ENCODE measurements at places on chromosomes 7 and 10.

DNA sequence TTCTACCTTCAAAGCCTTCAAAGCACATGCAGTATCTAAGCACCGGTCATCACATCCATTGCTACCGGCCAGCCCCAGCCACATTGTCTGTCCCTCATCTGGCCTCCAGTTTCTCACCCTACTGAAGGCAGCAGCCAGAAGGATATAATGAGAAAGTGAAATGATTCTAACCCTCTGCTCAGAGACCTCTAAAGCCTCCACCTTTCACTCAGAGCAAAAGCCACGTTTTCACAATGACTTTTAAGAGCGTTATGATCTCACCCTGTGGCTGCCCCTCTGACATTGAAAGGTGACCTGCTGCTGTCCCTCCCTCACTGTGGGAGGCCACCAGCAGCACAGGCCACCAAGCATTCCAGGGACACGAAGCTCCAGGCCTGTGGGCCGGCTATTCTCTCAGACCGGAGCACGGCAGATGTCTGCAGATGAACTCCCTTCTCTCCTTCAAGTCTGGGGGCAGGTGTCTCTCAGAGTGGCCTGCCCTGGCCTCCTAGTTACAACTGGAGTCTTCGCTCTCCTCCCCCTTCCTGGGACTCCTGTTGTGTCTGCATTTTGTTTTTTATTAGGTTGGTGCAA is 94.9 kb upstream of the EEPD1 start:
- no peak for DNase-seq

DNA sequence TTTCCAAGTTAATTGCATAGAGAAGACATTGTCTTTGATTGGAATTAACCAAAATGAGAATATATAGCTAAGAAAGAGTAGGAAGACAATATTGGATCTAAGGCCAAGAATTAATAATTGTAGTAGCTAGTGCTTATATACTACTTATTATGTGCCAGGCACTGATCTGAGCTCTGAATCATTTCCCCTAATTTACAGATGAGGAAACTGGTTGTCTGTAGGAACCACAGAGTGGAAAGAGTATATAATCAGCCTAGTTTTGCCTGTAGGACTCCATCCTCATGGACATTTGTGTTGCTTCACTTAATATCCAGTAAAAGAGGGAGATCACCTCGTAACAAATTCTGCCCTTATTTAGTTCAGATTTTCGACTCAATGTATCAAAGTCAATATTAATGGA is 127.9 kb downstream of the ARID5B start:
- no peak for DNase-seq

DNA sequence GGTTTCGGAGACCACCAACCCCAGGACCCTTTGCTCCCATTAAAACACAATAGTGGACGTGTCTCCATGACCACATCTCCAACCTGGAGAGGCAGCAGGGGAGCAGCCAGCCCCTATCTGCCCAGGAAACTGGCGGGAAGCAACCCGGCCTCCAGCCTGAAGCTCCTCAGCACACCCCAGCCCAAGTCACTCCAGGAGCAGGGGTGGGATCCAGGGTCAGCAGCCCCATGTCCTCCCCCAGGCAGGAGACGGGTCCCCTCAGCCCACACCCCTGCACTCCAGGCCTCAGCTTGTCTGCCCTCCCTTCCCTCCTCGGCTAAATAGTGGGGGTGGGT is 601 bp downstream of the ADAM8 start:
- DNase-seq: no peak

GRCh38 chr7:19051767-19052375 is 65.6 kb downstream of the TWIST1 start:
- peak; percentile 61 for DNase-seq

DNA sequence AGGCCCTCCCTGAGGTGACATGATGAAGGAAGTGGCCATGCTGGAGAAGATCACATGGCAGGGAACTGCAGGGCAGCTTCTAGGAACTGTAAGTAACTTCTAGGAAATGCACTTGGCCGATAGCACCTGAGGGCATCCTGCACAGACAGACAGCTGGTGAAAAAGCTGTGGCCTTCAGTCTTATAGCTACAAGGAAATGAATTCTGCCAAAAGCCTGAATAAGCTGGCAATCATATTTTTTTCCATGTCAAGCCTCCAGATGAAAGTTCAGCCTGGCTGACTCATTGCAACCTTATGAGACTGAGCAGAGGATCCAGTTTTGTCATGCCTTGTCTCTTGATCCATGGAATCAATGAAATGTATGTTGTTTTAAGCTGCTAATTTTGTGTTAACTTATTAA is 91.1 kb upstream of the CACNA2D1 start:
- DNase-seq: no peak

DNA sequence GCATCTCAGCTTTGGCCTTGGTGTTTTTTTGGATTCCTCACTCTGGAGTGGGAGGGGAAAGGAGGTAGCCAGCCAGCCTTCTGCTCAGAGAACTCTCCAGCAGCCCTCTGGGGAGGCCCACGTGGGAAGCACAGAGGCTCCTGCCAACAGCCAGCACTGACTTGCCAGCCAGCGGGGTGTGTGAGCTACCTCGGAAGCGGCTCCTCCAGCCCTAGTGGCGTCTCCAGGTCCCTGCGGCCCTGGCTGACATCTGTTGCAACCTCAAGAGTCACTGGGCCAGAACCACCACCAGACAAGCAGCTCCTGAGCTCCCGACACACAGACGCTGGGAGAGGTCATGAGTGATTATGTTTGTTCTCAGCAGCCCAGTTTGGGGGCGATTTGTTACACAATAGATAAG is 180.2 kb upstream of the FZD8 start:
- no peak for DNase-seq

GRCh38 chr10:114996542-114996941 is 58.5 kb downstream of the TRUB1 start:
- DNase-seq: no peak

GRCh38 chr10:100468978-100469377 is 6.2 kb downstream of the WNT8B start:
- DNase-seq: no peak

DNA sequence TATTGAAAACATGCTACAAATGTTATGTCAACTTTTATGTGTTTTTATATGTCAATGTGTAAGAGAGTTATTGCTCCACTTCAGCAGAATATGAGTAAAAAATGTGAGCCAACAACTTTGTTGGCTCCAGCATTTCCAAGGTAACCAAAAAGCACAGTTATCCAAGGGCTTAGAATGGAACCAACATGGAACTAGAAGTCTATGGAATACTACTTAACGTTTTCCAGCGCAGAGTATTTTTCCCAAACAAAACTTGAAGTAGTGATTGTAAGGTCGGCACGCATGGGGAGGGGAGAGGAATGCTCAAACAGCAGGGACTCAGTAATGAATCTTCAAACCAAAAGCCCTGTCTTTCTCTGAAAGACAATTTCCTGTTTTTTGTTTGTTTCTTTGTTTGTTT is 45.0 kb upstream of the TSPAN13 start:
- no peak for DNase-seq

DNA sequence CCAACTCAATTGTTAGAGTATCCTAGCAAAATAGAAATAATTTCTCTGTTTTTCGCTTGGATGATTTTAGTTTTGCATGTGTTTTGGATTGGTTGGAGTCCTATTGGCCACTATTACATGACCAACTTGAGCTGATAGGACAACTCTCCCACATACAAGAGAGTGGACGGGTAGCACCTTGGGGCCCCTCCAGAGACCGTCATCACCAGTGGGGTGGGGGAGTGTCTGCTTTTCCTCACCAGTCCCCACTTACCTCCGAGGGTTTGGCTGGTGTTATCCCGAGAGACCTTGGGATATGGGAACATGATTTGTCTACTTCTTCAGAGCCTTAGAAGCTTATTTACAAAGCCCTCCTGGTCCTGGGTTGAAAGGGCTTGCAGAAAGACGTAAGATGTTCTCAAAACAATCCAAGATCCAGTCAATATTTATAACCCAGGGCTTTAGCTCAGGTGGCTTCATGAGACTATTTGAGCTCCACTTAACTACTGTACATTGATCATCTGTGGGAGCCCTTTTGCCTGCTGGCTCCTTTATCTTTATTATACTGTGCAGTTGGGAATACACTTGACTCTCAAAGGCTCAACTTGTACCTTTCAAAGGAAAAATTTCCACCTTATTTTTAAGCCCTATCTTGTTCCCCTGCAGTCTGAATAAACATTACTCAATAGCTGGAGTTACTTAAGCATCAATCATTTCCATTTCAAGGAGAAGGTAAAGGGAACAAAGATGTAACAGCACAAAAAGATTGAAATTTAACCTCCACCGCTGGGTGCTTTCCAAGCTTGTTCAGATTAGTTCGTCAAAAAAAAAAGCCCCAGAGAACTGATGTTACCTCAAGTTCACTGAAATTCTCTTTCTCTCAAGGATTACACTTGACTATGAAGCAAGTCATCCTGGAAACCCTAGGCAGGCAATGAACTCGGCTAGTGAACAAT is 119.7 kb downstream of the WDR11 start:
- no peak for DNase-seq

DNA sequence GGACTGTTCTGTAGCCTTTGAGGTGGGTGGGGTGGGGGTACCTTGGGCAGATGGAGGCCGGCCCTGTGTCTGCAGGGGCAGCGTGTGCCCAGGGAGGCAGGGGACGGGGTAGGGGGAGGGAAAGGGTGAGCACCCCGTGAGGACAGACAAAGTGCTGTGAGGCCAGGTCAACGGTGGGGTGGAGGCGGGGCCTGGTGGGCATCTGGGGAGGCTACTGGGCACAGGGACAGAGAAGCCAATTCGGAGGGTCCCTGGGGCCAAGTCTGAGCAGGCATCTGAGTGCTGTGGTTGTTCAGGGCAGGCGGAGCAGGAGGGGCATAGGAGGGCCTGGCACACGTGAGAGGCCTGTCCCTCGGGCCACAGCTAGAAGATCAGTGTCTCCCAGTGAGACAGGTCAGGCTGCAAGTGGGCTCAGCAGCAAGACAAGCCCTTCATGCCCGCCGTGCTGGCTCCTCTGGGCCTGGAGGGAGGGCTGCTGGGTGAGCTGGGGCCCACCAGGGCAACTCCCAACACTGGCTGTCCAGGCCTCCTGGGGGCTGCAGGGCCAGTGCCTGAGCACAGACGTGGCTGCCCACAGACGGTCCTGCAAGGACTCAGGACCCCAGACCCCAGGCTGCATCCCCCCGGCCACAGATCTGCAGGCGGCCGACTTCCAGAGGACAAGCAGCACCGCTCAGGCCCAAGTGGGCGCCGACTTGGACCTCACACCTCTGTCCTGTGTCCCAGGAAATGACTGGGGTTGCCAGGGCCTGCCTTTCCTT is 26.4 kb upstream of the KNDC1 start:
- no peak for DNase-seq

- DNase-seq: no peak
Observed at GRCh38 chr7:8627325-8627724, 193.9 kb downstream of the NXPH1 start.

DNA sequence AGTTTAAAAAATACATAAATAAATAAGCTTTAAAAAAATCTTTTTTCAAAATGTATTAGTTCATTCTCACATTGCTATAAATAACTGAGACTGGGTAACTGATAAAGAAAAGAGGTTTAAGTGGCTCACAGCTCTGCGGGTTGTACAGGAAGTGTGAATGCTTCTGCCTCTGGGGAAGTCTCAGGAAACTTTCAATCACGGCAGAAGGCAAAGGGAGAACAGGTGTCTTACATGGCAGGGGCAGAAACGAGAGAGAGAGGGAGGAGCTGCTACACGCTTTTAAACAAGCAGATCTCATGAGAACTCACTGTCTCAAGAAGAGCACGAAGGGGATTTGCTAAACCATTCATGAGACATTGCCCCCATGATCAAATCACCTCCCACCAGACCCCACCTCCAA is 114.6 kb downstream of the DNAJC1 start:
- no peak for DNase-seq

GRCh38 chr10:103835096-103836050 is 20.0 kb downstream of the SH3PXD2A start:
- DNase-seq: no peak

DNA sequence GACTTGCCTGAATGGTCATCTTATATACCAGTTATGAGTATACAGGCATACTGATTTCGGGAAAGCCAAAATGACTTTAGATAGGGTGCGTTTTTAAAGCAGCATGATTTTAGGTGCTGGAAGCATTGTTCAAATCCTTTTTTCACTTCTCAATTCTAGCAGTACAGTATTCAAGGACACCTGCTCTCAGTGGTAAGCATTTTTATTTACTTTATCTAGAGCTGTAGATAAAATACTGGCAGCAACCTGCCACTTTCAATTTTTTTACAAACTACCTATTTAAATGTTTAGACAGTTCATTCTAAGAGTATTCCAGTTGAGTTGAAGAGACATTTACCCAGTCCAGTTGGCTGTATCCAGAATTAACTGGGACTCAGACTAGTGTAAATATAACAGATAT is 33.6 kb downstream of the TMEM106B start:
- DNase-seq: no peak

GRCh38 chr7:153887749-153888569 is 164.2 kb upstream of the DPP6 start:
- no peak for DNase-seq

All from hematopoietic multipotent progenitor cell treated with erythropoietin and hydrocortisone succinate and interleukin-3 and kit ligand, for 6 days (in vitro differentiated cells).